ENCODE measurements at places on chromosomes 7 and 10.

- no peak for DNase-seq
Measured at GRCh38 chr7:15798081-15798480, 111.6 kb upstream of the MEOX2 start.

GRCh38 chr10:43084812-43085211, 7.9 kb downstream of the RET start:
- DNase-seq = no peak

DNA sequence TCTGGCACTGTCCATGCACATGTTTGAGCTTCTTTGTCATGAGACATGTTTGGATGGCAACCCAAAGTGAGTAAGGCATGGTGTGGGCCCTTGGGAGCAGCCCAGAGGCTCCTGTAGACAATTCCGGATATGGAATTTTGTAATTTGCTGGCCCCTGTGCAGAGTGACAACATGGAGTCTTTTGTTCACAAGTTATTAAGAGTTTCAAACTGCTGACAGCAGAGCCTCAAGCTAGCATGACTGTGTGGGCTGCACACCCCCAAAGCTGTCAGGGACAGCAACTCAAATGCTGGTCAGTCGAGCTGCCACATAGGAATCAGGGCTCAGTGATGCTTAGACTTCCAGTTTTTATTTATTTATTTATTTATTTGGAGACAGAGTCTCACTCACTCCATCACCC, 7.0 kb upstream of the MYL7 start:
- DNase-seq = no peak

DNA sequence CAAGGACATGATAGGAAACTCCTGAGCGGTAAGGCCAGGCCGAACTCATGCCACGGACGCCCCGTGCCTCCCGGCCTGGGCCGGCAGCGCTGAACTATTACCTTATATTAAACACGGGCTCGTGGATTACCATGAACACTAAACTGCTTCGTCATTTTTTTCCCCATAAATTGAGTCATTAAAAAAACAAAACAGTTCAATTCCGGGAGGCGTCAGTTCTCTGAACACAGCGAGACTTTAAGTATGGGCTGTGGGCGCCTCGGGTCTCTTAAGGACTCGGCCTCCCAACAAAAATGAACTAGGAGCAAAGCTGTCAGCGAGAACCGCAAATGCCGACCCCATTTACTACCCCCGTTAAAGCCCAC, 519 bp downstream of the PITRM1 start:
- DNase-seq = peak; percentile 88

DNA sequence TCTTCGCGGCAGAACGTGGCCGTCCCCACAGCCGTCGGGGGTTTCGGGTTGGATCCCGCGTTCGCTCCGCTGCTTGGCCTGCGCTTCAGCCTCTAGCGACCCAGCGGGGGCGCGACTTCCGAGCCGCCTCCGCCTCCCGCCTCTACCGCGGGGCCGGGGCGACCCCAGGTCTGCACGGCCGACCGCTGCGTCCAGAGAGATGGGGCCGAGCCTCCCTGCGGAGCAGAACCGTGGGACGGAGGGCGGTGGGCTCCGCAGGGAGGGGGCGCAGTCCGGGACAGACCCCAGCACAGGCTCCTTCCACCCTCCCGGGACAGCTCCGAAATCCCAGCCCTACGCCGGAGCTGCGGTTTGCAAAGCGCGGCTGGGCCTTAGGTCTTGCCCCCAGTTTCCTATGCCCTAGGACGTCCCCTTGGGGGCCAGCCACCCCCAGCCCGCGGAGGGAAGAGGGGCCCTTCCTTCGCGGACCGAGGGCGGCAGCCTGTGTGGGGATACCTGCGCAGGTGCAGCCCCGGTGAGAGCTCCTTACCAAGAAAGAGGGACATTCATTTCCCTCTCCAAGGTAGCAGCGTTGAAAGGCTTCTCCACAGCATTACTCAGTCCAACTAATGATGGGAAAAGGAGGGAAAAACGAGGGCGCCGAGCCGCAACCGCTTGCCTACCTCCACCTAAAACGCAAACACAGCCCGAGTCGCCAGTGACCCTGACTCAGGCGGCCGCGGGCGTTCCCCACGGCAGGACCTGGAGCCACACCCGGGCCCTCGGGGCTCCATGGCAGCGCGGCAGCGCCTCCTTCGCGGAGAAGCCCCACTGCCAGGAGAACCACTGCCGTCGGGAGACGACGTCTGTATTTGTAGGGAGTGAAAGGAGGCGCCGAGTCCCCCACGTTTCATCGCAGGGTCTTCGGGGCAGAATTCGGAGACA, 115.7 kb downstream of the BMS1 start:
- DNase-seq = no peak

DNA sequence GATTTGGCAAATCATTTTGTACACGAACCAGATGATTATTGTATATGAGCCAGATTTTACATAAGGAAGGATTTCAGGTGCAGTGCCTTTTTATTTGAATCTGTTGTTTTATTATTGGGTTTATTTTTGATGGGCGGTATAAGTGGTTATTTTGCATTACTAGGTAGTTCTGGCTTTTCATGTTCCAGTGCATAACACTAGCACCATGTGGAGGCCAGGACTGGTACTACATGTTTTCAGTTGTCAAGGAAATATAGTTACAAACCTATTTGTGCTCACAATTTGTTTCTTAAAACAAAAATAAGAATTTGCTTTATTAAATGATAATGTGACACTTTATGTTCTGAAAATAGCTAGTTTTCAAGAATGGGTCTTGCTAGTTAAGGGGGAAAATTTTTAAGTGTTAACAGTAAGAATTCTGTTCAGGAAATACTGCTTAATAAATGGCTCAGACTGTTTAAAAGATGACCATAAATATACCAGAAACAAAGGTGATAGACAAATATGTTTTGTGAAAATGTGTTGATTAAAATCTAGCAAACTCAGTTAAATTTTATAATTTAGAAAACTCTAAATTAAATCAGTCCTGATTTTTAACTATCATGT, 7.1 kb upstream of the SEMA3E start:
- DNase-seq = peak; percentile 68

GRCh38 chr10:3330663-3331062, 158.1 kb upstream of the PITRM1 start:
- peak; percentile 56 for DNase-seq

DNA sequence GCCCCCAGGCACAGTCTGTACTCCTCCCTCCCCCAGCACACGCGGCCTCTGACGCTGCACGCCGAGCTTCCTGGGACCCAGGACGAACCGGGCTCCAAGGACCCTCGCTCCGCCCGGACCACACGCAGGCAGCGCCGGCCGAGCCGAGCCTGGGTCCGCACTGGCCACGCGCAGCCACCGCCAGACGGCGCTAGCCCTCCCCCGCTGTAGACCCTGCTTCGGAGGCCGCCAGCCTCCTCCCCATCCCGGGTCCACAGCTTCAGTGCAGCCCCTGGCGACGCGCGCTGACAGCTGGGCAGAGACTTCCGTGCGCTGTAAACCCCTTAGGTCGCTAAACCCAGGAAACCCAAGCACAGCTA, 936 bp upstream of the TCERG1L start:
- DNase-seq = no peak
